ENCODE measurements at places on chromosomes 13 and 19.

- DNase-seq: no peak
These were observed 520.7 kb upstream of the NBEA start for GRCh38 chr13:34421347-34421719.

DNA sequence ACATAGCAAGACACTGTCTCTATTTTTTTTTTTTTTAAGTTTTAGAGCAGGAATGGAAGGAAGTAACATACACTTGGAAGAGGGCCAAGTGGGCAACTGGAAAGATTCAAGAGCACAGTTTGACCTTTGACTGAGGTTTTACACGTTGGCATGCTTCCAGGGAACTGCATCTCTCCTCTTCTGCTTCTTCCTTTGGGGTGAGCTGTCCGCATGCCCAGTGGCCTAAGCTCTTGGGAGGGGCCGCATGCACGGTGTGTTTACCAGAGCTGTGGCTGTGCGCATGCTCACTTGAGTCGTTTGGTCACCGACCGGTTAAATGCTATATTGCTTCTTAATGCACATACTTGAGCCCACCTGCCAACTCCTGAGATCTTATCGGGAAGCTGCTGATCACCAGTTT, 727.7 kb downstream of the UQCRFS1 start:
- no peak for DNase-seq

DNA sequence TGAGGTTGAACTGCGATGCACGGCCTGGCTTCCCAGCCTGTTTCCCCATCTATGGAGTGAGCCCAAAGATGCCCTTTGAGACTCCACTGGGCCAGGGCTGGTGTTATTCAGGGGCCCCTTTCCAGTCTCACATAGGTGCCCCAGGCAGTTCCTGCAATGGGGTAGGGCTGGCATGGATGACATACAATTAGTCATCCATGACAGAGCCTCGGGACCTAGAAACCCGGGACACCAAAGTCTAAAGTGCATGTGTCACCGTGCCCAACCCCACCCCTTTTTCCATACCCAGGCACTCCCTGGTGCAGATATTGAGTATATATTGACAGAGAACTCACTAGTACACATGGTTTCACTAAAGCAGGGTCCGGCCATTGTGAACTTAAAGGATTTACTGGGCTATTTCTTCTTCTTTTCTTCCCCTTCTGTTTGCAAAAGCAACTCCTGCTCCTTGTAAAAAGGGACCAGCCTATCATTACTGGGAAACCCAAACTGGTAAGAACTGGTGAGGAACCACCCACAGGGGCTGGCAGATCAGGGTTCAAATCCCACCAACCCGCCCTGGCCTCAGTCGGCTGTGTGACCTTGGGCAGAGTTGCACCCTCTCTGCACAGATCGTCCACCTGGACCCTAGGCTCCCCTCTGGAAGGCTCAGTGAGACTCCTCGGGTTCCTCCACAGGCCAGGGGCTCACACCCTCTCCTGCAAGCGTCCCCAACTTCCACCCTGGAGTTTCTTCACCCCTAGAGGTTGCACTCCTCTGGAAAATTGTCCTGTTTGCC, 2.7 kb downstream of the B3GNT3 start:
- DNase-seq: no peak

DNA sequence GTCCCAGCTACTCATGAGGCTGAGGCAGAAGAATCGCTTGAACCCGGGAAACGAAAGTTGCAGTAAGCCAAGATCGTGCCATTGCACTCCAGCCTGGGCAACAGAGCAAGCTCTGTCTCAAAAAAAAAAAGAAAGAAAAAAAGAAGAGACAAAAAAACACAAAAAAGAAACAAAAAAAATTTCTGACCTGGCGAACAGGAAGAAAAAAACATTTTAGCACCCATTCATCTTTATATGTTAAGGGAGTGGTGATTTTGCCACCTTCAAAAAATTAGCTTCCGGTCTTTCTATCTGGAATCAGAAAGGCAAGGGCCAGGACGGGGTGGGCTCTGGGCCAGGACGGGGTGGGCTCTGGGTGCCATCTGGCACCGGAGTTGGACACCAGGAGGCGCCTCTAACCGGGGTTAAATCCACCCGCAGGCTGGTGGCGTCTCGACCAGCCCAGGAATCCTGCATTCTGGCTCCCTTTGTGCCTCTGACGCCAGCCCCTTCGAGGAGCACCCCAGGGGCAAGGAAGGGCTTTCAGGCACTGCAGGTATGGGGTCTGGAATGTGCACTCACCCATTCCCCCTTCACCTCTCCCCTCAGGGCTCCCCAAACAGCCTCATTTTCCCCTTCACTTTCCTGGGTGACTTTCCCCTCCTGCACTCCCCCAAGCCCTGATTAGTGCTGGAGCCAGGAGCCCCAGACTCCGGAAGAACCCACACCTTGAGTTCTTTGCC, 10.4 kb upstream of the ZSWIM4 start:
- DNase-seq: peak; percentile 57

DNA sequence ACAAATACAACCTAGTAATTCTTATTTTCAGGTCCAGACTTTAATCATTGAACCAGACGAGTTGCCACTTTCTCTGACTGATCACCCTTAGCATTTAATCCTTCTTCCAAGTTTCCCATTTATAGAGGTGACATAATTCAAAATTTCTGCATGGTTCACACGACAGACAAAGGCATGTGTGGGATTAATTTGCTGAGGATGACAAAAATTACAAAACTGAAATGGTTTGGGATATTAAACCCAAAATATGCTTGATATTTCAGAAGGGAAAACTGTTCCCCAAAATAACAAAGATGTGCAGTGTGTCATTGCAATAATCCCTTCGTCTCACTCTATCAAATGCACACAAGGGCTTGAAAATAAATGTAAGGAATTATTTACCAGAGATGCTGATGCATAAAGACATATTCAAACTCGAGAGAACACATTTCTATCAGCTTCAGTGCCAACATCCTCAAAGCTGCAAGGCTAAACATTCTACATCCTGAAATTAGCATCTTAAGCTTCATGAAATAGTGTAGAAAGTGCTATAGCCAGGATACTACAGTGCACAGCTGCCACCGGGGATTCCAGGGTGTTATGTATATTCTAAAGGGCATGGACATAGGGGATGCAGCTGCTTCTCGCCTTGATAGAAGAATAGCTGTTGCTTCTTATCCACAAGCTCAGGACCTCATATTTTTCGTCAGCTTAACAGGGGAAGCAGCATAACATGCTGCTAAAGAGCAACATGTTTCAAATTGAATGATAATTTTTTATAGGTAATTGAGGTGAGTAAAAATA, 198.7 kb upstream of the SLITRK1 start:
- DNase-seq: no peak

GRCh38 chr13:49789968-49790367, 2.5 kb downstream of the KPNA3 start:
- DNase-seq: no peak

All from T-cell (primary cell).